ENCODE measurements at places on chromosomes 6 and 20.

DNA sequence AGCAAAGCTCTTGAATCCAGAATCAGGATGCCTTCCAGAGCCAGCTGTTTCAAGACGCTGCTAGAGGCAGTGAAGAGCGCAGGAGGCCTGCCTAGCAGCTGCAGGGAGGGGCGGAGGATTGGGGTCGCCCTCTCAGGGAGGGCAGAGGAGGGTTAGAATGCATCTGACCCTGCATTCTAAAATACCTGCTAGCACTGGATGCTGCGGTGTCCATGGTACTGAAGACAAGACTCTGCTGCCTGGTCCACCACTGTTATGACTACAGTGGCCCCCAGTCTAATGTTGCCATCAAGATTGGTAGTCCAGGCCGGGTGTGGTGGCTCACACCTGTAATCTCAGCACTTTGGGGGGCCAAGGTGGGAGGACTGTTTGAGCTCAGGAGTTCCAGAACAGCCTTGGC lies 193.7 kb upstream of the PROKR2 start:
- DNase-seq: no peak

- no peak for DNase-seq
Measured at GRCh38 chr20:57725636-57726035, 15.8 kb upstream of the PMEPA1 start.

DNA sequence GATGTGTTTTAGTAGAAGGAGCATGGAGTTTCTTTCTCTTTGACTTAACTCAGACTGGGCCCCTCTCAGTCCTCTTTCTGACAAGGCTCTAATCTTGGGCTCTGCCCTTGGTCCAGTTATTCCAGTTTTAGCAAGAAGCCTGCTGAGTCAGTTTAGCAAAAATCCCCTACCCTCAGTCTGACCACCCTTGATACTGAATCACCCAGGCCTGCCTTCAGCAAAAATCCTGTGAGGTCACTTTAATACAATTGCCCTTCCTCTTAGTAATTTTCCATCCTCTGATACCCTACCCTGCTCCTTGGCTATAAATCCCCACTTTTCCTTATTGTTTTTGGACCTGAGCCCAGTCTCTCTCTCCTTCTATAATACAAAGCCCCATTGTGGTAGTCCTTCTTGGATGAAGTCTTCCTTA lies 326.7 kb upstream of the NOX3 start:
- no peak for DNase-seq

- DNase-seq: no peak
Measured at GRCh38 chr20:19078448-19079373, 133.7 kb upstream of the SLC24A3 start.

DNA sequence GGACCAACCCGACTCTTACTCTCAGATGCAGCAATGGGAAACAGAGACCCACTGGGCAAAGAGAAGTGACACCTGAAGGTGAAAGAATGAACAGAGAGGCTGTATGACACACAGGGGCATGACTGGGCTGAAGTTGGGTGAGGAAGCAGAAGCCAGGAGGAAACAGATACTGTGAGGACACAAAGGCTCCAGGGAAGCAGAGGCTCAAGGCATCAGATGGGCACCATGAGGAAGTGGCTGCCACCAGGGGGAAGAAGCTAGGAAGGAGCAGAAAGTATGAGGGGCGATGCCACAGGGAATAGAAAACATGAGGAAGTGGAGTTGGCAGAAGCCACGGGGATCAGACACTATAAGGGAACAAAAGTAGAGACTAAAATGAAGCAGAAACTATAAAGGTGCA lies 30.9 kb upstream of the OCSTAMP start:
- DNase-seq: no peak

DNA sequence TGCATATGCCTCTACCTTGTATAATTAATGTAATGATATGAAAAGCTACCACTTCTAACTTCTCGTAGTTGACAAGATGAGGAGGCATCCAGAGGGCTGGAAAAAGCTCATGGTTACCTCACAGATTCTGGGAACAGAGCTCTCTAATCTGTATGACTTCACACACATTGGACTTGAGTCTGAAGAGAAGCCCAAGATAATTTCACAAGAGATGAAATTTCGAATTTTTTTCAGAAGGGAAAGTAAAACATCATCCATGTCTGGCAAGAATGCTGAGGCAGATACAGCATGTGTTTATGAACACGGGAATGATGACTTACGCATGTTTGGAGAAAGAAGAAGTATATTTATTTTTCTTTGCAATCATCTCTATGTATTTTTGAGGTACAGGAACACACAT lies 141.8 kb upstream of the TENT5A start:
- no peak for DNase-seq

DNA sequence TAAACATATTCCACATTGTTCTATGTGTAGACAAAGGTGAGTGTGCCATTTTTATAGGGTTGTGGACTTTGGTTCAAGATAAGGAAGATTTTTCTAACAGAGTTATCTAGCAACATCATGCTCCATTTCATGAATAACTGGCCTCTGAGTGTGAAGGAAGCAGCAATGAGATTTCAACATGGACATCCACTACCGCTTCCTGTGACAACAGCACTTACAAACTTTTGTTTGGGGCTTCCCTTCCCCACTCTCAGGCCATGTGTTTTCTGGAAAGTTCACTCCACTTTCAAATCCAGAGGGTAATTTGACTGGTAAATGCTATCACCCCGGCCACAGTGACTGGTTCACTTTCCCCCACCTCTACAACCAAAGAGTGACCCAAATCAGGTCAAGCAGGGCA lies 38.1 kb upstream of the PROKR2 start:
- DNase-seq: no peak

DNA sequence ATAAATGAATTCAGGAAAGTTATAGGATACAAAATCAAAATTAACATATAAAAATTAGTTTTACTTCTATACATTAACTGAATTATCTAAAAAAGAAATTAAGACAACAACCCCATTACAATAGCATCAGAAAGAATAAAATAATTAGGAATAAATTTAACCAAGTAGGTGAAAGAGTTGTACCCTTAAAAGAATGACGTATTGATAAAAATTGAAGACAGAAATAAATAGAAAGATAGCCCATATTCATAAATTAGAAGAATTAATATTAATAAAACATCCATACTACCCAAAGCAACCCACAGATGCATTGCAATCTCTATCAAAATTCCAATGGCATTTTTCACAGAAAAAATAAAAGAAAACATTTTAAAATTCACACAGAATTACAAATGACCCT lies 242.8 kb downstream of the MMUT start:
- no peak for DNase-seq

- DNase-seq: no peak
Measured at GRCh38 chr6:162688751-162689345, 38.7 kb downstream of the PRKN start.

All from substantia nigra (tissue), 51 donors.